ENCODE measurements at places on chromosomes 5 and 9.

DNA sequence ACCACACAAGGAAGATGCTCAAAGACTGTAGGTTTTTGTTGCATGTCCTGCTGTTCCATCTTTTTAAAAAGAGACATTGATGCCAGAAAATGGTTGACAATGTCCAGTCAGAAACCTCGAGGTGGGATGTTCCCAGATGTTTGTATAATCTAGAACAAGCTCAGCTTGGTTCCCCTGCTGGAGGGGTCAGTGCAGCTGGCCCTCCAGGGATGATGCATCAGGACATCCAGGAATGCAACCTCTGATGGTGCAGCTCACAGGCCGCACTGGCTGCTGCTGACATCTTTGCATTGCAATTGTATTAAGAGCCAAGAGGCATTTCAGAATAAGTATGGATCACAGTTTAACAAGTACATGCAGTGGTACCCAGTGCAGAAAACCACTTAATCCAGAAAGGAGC lies 122.4 kb downstream of the MED10 start:
- no peak for DNase-seq

- DNase-seq: peak; percentile 56
Observed at GRCh38 chr5:13771011-13771571, 173.4 kb downstream of the DNAH5 start.

DNA sequence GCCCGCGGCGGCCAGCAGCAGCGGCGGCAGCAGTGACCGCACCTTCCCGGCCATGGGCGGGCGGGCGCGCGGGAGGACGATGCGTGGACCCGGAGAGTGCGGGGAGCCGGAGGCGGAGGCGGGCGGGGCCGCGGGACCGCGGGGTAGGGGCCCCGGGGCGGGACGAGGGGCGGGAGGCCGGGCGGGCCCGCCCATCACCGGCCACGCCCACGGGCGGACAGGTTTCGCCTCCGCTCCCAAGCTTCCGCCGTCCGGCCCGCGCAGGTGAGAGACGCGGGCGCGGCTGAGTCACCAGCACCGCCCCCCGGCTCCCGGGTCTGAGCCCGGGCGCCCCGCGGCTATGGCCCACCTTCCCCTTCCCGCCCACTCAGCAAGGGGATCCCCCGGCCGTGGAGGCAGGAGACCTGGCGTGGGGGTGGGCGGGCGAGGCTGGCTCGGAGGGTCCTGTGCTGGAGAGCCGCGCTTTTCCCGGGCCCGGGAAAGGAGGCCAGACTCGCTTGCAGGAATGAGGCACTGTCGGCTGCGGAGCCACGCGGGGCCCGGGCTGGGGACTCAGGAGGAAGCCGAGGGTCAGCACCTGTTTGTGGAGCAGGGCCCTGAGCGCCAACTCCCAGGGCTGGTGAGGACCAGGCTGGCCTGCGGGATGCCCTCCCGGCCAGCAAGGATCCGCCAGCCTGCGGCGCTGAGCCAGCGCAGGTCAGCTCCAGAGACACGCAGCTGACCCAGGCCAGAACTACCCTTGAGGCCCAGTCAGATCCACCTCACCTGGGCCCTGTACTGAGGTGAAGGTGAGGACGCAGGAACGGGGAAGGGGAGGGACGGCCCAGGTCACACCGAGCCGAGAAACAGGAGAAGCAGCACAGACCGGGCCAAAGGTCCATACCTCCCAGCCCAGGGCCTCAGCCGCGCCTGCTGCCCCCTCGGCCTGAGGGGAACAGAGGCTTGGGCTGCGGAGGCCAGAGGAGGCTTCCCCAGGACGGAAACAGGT lies at the start of gene ENTPD2:
ENTPD2 (minus strand) TSS at position 118 of the 988 bp plus-strand sequence; CDS start at position 54, 64 bp downstream.
- DNase-seq: no peak

DNA sequence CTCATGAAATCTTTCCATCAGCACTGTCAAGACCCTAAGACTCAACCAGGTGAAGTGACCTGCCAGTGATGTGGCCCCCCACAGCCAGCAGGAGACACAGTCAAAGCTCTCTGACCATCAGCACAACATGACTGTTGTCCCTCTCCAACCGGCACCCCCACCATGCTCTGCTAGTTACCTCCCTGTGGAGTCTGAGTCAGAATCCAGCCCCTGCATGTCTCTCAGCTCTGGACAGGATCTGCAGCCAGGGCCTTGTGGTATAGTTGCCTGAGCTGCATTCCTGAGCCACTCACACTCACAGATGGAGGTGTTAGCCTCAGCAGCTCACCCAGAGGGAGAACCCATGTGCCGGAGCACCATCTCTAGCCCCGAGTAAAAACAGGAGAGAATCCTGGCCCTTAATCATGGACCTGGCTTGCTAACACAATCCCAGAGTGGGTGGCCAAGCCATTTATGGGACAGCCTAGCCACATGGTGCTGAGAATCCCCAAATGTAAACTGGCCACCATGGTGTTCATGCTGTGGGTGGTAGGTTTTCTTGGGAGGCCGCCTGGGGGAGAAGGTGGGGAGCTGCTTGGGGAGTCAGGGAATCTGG lies 237.8 kb downstream of the PAPPA start:
- DNase-seq: peak; percentile 81

DNA sequence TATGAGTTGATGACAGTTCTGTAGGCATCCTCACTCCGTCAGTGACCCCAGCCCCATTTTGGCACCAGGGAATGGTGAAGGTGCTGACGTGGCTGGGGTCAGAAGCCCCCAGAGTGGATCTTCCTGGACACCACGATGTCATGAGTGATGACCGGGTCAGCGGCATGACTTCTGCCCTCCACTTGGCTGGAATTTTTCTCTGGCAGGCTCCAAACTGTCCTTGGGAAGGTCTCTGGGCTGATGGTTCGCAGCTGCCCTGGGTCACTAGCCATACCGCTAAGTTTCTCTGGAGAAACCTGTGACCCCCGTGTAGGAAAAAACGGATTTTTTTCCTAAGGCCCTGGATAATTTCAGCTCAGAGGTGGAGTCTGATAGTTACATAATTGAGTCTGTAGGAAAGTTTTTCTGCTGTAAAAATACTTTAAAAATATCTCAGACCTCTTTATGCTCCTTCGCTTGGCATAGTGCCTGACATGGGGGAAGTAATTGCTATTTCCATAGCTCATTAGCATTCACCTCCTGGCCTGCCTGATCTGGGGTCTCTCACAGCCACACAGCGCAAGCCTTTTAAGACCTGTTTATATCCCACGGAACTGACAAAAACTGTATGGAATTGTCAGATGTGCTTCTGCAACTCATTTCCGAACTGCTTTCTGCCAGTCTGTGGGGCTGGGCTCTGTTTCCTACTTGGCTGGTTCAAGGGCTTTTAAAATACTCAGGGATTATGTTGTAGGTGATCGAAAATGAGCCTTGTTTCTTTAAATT lies 69.2 kb downstream of the ANGPTL2 start:
- DNase-seq: no peak

DNA sequence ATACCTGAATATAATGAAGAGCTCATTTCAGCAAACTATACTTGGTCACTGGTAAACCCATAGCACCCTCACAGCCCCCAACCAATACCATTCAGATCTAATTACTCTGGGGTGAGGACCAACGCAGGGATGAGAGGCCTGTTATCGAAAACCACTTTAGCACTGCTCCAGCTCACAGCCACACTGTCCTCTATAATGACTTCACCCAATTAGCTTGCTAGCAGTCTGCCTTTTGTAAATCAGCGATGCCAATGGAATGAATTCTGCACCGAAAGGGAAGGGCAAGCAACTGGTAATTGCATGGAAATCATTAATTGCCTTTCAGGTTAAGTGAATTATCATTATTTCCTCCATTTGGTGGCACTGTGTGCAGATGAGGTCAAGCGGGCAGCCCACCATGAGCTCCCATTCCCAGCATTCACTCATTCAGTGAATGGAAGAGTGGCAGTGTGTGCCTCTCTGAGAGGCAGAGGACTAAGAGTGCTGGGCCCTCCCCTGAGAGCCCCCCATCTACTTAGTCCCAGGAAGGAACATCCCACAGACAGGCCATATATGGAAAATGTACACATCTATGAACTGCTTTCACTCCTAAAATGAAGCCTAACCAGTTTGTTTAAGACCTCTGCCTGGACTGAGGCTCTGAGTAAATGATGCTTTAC lies 262.1 kb downstream of the SPOCK1 start:
- no peak for DNase-seq

DNA sequence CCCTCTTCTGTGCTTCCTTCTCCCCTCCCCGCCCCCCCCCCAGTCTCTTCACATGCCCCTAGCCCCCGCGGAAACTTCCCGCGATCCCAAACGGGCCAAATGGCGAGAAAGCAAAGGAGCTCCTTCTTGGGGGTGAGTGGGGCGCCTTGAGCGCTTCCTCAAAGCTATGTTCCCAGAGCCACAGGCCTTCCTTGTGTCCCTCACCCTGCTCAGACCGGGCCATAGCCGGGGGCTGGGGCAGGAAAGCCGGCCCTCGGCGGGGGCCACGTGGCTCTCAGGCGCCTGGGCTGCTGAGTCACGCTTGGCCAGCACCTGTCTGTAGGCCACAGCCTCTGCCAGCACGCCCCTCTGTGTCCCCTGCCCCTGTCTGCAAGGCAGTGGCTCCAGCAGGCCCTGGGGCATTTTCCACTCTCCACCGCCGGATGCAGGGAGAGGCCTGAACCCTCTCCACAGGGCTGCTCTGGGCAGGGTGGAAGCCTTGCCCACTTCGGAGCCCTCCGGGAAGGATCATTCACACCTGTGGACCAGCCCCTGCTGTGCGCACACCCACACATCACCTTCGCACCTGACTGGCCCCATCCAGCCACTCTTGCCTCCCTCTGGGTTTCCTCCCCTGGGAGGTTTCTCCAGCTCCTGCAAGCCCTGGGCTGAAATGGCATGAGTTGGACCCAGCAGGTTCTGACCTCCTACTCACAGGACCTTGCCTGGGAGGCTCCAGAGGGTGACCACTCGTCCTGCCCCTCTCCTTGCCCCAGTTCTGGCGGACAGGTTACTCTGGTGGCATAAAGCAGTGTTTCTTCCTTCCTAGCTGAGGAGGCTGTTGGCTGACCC lies 1.2 kb upstream of the SQSTM1 start:
- DNase-seq: peak; percentile 64

DNA sequence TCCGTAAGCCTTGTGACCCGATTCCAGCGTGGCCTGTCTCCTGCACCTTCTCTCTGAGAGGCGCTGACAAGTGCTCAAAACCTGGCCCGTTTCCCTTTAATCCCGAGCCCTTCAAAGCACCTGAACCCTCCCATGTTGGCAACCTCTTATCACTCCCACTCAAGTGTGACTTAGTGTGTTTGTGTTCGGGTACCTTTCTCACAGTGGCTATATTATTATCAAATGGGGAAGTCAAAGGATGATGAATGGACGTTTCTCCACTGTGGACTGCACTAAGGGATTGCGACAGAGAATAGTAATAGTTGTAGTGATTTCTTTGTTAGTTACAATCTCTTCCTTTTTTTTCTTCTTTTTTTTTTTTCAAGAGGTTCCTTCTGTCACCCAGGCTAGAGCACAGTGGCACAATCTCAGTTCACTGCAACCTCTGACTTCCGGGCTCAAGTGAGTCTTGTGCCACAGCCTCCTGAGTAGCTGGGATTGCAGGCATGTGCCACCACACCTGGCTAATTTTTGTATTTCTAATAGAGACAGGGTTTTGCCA lies 65.4 kb upstream of the TNFSF8 start:
- DNase-seq: no peak

DNA sequence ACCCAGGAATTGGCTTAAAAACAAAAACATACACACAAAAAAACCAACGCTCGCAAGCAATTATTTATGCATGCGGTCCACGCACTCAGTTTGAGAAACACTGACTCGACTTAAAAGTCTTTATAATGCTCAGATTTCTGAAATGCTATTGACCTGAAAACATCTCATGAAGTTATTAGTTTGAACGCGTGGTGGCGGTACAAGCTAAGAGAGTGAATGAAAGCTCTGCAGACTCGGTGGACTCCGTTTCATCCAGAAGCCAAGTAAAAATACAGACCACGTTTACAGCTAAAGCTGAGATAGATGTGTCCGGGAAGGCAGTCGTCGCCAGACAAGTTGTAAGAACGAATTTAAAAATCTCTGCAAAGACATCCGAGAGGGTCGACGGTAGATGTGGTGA lies at the start of gene PCDHB6:
PCDHB6 (plus strand) TSS at position 246 of the 400 bp plus-strand sequence. CDS start 201 bp downstream, outside the sequence.
- DNase-seq: peak; percentile 18

GRCh38 chr9:136370687-136371532 lies 2.6 kb downstream of the CARD9 start:
- no peak for DNase-seq

DNA sequence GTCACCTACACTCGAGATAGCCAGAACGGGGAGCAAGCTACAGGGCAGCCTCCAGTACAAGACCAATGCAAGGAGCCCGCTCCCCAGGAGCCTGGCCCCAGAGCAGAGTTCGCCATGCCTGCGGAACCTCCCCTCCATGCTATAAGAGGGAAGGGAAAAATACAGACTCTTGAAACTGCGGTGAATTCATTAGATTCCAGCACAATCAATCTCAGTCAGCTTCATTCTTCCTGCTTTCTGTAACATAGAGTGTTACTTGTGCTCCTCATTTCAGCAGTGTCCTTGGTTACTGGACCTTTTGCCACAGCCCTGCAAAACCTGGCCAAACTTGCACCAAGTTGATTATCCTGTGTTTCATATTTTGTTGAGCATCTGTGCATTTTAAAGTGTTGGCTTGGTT lies 22.2 kb upstream of the CREBRF start:
- DNase-seq: no peak

DNA sequence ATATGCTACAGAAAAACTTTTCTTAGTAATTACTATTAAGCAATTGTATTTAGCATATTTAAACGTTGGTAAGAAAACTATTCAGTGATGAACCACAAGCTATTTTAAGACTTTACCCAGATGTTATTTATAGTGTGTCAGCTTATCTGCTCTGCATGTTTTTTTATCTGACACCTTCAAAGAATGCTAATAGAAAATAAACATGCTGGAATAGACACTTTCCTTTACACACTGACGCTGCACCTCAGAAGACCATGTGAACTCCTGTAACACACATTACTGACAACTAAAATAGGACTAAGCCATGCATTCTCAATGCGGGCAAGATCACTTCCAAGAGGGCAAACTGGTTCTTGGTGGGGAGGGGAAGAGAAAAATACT lies 38.3 kb downstream of the FNIP1 start:
- peak; percentile 27 for DNase-seq

- DNase-seq: peak; percentile 3
Observed at GRCh38 chr9:68416936-68417564, 60.6 kb downstream of the PGM5 start.

DNA sequence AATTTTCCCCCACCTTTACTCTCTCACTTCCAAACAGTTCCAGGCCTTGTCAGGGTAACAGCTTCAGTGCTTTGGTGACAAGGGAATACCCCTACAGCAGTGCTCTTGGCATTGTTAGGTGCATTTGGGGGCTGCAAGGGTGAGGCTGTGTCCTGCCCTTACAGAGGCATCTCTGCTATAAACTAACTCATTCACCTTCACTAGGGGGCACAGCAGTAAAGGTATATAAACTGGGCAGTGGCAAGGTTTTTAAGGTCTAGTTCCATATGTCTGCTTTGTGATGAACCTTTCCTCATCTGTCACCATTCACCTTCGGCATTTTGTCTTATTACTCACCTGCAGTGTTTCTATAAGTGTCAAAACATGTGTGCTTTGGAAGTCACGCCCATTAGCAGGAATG lies 79.1 kb upstream of the GPR151 start:
- no peak for DNase-seq
